MM.1S (cell line): ENCODE measurements at places on chromosomes 1 and 21.

- DNase-seq: no peak
These were observed 371 bp upstream of the ODF2L start for GRCh38 chr1:86396498-86396890.

- no peak for DNase-seq
These were observed 3.3 kb upstream of the SKI start for GRCh38 chr1:2224631-2225428.

DNA sequence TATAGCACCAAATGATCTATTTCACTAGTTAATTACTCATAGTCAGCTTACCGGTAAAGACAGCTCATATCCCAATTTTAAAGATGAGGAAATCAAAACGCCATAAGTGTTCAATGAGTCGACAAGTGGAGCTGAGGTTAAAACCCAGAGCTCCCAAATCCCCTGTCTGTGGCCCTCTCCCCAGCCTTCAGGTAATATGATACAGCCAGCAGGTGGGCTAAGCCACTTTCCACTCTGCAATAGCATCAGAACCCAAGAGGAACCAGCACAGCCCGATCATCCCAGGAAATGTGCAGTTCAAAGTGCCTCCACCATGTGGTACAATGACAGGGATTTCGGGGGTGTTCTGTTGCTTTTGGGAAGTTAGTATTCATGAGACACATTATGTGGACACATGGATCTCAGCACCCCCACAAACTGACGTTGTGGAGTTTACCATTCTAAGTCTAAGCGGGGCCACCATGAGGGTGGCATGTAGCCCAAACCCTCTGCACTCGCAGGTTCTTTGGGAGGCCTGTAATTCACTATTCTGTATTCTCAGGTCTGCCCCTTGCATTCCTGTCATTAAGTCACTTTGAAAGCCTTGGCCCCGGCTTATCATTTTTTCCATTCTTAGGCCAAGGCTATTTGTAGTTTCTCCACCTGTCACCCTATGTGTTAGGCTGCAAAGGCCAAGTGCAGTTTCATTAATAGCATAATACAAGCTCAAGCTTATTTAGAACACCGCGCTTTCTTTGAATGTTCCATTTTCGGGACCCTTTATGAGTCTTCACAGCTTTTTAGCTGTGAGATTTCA, 26.3 kb upstream of the ACTN2 start:
- DNase-seq: no peak

DNA sequence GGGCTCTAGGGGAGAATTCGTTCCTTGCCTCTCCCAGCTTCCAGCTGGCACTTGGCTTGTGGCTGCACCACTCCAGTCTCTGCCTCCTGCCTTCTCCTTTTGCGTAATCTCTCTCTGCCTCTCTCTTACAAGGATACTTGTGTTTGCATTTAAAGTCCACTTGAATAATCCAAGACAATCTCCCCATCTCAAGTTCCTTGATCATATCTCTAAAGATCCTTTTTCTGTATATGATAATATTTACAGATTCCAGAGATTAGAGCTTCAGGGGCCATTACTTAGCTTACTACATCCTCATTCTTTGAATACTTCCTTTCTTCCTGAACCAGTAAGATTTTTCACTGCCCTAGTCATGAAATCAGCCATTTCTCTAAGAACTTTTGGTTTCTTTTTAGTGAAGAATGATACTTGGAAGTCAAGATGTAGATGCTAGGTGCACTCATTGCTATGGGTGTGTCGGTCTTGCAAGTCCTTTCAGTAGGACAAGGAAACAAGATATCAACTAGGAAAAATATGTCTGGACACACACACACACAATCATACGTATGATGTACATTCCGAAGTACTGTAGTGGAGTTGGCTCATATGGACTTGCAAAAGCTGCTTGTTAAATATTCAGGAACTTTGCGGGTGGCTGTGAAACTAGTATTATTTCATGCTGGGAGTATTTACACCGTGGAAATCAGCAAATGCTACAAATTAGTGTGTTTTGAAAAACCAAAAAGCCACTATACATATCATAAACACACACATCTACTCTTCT, 20.8 kb upstream of the RLF start:
- DNase-seq: no peak

- no peak for DNase-seq
These were observed 140.7 kb downstream of the NOS1AP start for GRCh38 chr1:162210196-162210595.

- DNase-seq: no peak
These were observed 16.6 kb downstream of the NAV1 start for GRCh38 chr1:201555593-201555945.

GRCh38 chr1:178660461-178660860, 64.6 kb upstream of the RALGPS2 start:
- no peak for DNase-seq

- DNase-seq: no peak
These were observed 224.1 kb upstream of the CACYBP start for GRCh38 chr1:174775621-174776020.

DNA sequence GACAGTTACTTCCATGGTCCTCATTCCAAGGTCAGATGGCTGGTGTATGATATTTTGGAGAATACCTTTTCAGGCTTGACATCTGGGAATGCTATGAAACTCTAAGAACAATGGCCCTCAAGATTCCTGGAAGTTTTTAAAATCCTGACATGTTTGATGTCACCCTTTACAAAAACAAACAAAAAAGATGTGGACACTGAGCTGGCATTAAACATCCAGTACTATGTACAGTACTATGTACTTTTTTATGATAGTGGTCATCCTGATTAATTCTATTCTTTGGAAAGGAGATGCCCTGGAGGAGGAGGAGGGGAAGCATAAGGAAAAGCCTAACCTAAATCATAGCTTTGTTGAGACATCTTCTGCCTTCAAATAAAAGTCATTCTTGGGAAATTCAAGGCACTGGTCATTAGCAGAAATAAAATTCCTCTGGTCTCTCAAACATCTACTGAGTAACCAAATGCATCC, 235.4 kb downstream of the HMCN1 start:
- DNase-seq: no peak

DNA sequence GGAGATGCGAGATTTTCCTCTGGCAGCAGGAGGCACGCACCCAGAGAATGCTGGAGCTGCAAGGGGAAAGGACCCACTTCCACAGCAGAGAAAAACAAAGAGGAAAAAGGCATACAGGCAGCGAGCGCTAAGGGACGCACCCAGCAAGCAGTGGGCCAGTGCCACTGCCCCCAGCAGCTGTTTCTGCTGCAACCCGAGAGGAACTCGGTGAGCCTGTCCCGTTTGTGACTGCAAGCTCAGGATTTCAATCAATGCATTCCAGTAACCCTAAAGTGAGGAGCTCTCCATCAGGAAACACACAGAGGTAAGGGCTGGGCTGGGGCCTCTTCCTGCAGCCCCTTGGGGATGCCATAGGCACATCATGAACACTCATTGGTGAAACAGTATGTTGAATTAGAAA, 58.7 kb downstream of the ACP6 start:
- no peak for DNase-seq

DNA sequence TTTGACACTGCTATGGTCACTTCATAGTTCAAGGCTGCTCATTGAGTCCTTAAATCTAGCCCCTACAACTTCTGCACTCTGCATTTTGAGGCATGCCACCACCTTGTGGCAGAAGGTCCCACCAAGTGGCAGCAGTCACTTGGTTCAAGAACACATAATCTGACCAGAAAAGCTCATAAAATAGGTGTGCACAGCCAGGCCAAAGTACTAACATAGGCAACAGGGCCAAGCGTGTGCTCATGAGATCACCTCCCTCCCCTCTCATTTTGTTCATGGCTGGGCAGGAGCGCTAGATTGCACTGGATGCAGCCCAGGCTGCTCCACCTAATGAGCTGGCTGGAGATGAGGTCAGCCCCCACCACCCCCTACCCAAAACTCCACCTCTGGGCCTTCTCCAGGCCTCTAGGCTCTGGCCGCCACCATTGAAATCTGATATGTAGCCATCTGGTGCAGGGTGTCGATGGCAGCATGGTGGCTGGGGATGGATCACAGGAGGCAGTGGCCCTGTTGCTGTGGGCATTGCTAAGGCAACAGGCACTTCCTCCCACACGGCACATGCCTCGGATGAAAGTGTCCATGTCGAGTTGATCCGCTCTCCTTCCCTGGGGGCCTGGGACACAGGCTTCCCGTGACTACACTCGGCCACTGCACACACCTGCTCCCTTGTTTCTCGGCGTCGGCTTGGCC, 193.2 kb downstream of the TRABD2B start:
- DNase-seq: no peak

- no peak for DNase-seq
These were observed 301.8 kb downstream of the NEGR1 start for GRCh38 chr1:71980556-71980955.

DNA sequence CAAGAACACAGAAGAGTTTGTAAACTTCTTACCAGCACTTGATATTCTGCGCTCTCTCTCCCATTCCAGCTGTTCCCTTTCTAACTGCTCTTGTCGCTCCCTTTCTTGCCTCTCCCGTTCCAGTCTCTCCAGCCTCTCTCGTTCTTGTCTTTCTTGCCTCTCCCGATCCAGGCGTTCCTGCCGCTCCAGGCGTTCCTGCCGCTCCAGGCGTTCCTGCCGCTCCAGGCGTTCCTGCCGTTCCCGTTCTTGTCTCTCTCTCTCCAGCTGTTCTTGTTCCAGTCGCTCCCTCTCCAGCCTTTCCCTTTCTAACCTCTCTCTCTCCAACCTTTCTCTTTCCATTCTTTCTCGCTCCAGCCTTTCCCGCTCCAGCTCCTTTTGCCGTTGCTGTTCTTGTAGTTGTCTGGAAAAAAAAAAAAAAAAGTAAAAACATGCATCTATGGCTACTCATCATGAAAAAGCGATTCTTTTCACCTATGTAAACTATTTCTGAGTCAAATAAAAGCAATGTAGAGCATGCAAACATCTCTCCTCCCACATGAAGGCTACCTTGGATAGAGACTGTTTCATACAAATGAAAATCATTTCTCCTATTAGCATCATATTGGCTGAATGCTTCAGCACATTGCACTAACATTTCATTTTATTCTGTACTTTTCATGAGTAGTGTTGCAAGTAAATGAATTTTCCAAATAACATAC, 91.5 kb upstream of the LBR start:
- no peak for DNase-seq

- no peak for DNase-seq
These were observed 16.3 kb downstream of the PRPF38A start for GRCh38 chr1:52420713-52421112.

- DNase-seq: peak; percentile 22
These were observed 98.8 kb downstream of the SDCCAG8 start for GRCh38 chr1:243354511-243355153.

GRCh38 chr1:77227381-77227780, 8.2 kb upstream of the PIGK start:
- no peak for DNase-seq

DNA sequence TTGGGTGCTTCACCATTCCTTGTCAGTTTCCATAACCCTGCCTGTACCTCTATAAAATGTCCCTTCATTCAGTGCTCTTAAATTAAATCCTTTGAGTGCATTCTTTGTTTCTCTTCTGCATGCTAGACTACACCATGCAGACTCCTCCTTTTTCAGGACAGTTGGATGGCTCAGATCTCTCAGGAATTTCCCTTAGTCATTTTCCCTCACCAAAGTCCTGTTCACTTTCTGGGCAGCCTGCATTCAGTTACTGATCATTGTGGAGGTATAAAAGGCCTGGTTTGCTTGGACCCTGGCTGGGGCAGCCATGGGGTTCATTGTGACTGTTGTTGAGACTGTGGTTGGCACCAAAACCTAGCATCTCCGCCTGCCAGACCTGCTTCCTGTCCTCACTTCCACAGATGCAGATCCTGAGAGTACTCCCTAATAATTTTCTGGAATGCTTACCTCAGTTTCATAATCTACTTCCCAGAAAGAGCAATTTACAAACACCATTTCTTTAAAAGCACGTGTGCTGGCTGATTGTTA, 88.4 kb downstream of the PDE4B start:
- no peak for DNase-seq

- DNase-seq: no peak
These were observed 4.9 kb upstream of the BEST4 start for GRCh38 chr1:44792736-44793502.

GRCh38 chr1:100404821-100405220, 52.5 kb downstream of the CDC14A start:
- no peak for DNase-seq

GRCh38 chr1:88186911-88187310, 497.2 kb upstream of the PKN2 start:
- DNase-seq: no peak

- no peak for DNase-seq
These were observed 5.7 kb downstream of the ZBTB7B start for GRCh38 chr1:155008015-155008941.

GRCh38 chr1:240602189-240602588, 9.8 kb downstream of the GREM2 start:
- no peak for DNase-seq

- peak; percentile 74 for DNase-seq
These were observed 909 bp upstream of the PAXBP1 start for GRCh38 chr21:32772281-32773047.

GRCh38 chr1:102884238-102884637, 224.1 kb downstream of the COL11A1 start:
- DNase-seq: no peak

DNA sequence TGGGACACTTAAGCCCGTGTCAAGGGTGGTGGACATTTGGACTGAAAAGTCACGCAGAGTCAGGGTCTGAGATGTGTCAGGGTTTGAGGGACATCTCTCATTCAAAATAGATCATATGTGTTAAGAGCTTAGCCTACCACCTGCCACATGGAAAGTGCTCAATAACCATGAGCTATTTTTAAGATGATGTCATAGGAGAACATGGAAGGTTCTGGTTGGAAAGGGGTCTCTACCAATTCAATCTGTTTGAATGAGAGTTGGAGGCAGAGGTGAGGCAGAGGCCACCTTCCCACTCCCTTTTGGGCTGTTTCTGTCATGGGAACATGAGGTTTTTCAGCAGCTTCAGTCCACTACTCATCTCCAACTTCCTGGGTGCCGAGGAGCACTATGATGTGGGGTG, 239.9 kb downstream of the GRIK3 start:
- DNase-seq: no peak
